ENCODE measurements at places on chromosomes 5 and 9.

DNA sequence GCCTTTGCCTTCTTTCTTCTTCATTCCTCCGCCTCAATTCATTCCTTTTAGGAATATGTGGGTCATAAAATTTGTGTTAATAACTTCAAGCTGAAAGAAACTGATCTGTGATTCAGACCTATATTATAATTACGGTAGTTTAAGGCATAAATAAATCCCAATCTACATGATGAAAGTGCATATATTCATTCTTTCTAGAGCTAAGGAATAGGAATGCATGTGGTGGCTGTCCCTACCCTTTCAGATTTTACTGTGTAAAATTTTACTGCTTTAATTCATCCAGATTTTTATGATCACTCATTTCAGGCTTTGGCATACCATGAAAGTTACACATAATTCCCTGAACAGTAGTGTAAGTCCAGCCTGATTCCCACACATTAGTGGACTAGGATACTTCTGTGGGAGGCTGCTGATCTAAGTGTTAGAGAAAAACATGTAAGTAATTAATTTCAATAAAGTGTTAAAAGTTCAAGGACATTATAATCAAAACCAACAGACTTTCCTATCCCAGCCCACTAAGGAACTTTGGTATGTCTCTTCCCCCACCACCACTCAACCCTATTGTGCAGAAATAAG lies 83.1 kb downstream of the HINT1 start:
- DNase-seq: no peak

DNA sequence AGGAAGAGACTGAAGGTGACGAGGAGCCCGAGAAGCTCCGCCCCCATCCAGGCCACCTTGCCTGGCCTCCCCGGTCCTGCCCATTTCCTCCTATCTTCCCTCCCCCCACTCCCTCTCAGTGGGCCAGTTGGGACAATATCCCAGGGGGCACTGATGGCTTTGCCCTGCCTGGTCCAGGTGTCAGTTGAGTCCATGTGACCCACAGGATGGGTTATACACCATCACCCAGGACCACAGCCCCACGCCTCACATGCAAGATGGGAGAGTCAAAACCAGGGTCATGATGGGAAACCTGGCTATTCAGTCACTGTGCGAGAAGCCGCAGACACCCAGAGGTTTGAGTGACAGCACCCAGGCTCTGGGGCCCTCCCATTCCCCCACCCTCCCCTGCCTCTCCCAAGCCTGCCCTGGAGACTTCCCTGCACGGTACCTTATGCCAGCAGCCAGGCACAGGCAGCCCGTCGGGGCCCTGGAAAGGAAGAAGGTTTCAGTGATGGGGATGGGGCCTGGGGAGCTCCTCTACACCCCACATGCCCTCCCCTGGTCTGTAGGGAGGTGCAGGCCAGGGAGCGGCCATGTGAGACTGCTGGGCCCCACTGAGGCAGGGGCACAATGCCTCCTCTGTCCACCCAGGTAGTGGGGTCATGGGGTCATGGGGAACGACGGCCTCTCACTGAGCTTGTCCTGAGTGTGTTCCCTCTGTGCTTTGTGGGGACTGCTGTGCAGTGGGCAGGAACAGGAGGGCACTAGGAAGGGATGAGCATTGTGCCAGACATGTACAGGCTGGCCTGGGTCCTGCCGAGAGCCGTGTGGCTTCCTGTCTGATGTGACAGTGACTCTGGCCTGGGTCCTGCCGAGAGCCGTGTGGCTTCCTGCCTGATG lies 6.3 kb upstream of the PHYKPL start:
- DNase-seq: peak; percentile 51

GRCh38 chr5:27639005-27639612 lies 600.7 kb upstream of the CDH9 start:
- no peak for DNase-seq

GRCh38 chr9:18826248-18826647 lies 206.8 kb downstream of the SAXO1 start:
- no peak for DNase-seq

- no peak for DNase-seq
These were observed 6.0 kb downstream of the UBE2QL1 start for GRCh38 chr5:6454628-6455053.

GRCh38 chr9:106916466-106917235 lies 53.7 kb downstream of the ZNF462 start:
- no peak for DNase-seq

DNA sequence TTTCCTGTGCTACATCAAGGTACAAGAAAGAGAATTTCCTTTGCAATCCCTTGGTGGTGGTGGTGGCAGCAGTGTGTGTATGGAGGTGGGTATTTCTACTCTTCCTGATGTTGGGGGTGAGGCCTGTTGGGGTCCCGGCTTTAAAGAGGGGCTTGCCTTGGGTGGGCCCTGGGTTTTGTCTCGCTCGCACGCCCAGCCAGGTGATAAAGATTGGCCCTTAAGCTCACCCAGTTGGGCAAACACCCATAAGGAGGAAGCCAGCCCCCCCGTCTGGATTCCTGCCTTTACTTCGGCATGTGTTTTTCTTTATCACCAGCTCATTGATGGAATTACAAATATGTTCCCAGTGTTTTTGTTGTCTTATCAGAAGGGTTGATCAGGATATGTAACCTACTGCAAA lies 16.0 kb upstream of the SARDH start:
- no peak for DNase-seq

DNA sequence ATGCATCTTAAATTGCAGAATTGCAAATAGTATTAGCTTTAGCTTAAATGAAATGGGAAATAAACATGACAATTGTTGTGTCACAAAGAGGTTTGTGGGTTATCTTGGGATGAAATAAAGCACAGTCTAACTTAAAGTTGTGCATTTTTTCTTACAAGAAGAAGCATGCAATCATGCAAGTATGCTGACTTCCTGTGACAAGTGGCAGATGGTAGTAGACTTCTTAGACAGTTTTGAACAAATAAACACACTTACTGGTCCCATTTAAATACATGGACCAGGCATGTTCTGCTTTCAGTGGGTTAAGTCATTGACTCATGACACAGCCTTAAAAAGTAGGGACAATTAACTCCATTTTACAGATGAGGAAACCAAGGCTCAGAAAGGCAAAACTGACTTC lies 15.9 kb upstream of the C5orf63 start:
- no peak for DNase-seq

DNA sequence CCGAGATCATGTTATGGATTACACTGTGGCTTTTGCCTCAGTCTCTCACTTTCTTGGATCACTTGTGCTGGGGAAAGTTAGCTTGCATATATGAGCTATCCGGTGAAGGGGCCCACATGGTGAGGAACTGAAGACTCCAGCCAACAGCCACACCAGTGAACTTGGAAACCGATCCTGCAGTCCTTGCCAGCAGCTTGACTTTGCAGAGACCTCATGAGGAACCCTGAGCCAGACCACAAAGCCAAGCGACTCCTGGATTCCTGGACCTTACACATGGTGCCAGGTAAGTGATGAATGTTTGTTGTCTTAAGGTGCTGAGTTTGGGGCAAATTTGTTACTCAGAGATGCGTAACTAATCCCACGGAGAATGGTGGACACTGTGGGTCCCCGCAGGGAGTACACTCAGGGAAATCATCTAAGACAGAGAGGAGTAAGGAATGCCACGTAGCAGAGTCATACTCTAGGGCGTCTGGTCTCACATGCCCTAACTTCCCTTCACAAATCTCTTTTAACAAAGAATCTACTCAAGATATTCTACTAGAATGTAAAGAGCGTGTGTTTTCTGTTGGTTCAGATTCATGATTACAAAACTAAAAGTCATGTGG lies 76.5 kb upstream of the PJA2 start:
- DNase-seq: no peak

DNA sequence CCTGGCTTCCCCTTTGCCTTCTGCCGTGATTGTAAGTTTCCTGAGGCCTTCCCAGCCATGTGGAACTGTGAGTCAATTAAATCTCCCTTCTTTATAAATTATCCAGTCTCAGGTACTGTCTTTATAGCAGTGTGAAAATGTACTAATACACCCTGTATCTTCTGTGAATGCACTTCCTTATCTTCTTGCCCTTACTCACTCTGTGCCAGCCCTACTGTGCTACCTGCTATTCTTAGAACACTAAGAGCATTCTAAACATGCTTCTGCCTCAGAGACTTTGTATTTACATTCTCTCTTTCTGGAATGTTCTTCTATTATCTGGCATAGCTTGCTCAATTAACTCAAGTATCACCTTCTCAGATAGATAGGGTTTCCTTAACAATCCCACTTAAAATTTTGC lies 164.4 kb upstream of the EDIL3 start:
- DNase-seq: no peak

GRCh38 chr9:137743695-137744094 lies 124.9 kb downstream of the EHMT1 start:
- no peak for DNase-seq

- DNase-seq: no peak
These were observed 10.0 kb downstream of the RXRA start for GRCh38 chr9:134336228-134336627.

- DNase-seq: no peak
These were observed 4.5 kb downstream of the LTC4S start for GRCh38 chr5:179798144-179798770.

DNA sequence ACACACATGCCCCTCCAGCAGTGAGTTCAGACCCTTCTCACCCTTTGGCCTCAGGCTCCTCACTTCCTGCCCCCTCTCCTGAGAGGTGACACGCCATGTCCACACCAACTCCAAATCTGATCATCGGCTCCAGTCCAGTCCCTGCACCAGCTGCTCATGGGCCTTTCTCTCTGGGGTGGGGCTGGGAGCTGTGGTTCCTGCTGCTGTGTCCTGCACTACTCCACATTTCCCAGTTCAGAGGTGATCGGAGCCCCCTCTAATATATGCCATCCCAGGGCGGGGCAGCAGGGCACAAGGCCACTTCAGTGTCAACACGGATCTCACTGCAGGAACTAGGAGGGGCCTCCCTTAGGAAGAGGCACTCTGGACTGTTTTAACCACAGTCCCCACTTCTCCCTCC lies 91.5 kb downstream of the ADAMTS2 start:
- DNase-seq: no peak

DNA sequence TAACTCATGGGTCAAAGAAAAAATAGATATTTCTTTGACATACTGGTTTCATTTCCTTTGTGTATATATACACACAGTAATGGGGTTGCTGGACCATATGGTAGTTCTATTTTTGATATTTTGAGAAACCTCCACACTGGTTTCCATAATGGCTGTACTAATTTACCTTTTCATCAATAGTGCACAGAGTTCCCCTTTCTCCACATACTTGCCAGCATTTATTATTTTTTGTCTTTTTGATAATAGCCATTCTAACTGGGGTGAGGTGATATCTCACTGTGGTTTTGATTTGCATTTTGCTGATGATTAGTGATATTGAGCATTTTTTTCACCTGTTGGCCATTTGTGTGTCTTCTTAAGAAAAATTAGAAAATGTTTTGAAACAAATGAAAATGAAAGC lies 78.4 kb upstream of the CKMT2 start:
- no peak for DNase-seq

GRCh38 chr9:109499631-109500410 lies 1.7 kb upstream of the PTPN3 start:
- DNase-seq: no peak

Data from activated CD4-positive, CD25-positive, alpha-beta regulatory T cell treated with anti-CD3 and anti-CD28 coated beads, Interleukin-2, amount 50 U/mL, for 72 hours (primary cell).